Activated CD8-positive, alpha-beta memory T cell treated with anti-CD3 and anti-CD28 coated beads for 1 hour (primary cell): ENCODE measurements at places on chromosomes 1 and 21.

DNA sequence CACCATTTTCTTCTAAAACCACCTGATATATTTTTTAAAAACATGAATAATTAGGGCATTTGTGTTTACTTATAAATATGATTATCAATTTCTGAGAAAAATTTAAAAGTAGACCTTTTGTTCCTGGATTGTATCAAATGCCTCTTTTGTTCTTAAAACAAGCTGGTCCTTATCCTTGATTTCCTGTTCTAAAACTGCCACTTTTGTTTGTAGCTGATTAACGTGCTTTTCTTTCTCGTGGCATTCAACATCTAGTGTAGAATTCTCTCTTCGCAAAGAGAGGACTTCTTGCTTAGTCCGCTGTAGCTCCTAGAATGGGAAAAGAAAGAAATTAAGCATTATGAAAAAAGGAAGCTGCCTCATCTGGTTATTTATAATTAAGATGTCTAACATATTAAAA is 25.0 kb downstream of the SASS6 start:
- DNase-seq: no peak

DNA sequence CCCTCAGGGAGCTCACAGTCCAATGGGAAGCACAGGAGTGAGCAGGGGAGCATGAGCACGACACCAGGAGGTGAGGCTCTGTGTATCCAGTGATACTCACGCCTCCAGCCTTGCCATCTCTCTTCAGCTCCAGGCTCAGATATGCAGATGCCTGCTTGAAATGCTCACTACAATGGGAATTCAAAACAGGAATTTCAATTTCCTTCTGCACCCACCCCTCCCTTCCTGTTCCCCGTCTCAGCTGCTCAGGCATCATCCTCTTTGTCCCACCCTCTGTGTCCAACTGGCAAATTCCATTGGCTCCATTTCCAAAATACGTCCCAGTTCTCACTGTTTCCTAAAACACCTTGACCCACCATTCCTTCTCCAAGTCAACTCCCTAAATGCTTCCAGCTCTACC is 58.9 kb downstream of the FBXO2 start:
- no peak for DNase-seq

DNA sequence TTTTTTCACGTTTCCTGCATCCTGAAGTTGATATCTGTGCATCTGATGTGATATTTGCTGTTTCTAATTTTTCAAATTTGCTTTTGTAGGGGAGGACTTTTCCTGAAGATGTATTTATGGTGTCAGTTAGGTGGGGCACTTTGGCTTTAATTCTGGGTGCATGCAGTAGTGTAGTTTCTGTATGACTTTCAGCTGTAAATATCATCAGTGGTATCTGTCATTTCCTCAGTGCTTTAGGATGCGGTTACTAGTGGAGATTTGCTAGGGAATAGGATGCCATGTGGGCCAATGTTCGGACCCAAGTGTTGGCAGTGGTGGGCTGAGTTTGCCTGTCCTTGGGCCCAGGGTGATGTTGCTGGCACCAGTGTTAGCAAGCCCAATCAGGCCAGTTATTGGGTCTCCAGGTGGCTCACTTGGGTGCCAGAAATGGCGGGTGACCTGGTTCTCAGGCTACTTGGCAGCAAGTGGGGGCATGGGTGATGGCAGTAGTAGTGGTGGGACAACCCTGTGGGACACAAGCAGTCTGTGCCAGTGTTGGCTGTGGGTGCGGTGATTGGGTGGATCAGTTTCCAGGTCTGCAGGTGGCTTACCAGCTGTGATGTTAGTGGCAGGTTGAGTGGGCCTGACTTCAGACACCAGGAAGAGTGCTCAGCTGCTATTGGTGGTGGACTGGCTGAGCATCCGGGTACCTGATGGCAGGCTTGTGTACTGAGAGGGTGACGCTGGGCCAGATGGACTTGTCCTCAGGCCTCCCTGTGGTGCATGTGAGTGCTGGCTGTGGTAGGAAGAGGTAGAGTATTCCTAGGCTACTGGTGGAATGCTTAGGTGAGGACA is 24.4 kb downstream of the CD55 start:
- DNase-seq: no peak

DNA sequence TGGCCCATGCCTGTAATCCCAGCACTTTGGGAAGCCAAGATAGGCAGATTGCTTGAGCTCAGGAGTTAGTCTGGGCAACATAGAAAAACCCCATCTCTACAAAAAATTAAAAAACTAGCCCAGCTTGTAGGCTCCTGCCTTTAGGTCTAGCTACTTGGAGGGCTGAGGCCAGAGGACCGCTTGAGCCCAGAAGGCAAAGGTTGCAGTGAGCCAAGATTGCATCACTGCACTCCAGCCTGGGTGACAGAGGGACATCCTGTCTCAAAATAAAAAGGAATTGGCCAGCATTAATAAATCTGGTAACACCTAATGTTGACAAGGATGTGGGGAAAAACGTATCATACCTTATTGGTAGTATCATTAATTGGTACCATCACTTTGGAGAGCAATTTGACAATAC is 396.2 kb downstream of the PLPP3 start:
- no peak for DNase-seq

DNA sequence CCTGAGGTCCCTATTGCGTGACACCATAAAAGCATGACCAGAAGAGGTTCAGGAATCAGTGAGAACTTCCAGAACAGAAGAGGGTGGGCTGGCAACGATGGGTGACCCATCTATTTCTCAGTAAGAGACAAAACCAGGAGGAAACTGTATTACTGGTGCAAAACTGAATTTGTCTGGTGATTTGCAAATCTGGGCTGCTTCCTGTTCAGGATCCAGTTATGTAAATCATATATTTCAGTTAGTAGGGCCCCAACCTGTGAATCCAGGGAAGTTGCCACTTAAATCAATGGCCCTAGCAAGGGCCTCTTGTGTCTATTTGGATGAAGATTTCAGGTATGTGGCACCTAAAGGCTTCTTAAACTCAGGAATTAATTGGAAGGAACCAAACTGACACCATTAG is 23.1 kb upstream of the SMAP2 start:
- DNase-seq: no peak

GRCh38 chr1:62905309-62905708 is 121.4 kb downstream of the ATG4C start:
- DNase-seq: no peak

DNA sequence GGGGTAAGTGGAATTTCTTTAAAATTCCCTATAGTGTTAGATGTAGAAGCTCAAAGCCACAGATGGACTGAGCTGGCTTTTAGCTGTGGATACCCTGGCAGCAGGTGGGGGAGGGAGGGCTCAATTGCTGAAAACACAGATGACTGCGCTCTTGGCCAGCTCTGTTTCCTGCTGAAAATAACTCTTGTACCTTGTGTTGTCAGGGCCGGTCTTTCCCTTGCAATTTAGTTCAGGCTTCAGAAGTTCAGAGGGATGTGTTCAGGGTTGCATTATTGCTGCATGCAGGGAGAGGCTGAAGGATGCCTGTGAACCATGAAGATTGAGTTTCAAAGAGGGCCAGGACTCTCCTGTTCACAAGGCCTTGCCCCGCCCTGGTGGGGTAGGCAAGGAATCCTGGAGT is 58.1 kb upstream of the GCLM start:
- no peak for DNase-seq

GRCh38 chr1:226063224-226063976 is 884 bp downstream of the H3-3A start:
- DNase-seq: peak; percentile 26

DNA sequence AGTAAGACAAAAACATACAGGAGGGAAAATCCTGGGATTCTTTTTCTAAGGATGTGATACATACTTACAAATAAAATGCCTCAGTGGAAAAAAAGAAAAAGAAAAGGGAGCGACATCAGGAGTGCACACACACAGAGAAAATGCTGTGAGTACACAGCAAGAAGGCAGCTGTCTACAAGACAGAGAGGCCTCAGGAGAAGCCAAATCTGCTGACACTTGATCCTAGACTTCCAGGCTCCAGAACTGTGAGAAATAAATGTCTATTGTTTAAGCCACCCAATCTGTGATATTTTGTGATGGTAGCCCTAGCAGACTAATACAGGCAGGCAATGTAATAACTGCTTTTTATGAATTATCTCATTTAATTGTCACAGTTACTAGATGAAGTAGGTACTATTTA is 17.0 kb upstream of the TRIM45 start:
- DNase-seq: no peak

- no peak for DNase-seq
Observed at GRCh38 chr1:2804628-2805351, 3.3 kb upstream of the TTC34 start.

DNA sequence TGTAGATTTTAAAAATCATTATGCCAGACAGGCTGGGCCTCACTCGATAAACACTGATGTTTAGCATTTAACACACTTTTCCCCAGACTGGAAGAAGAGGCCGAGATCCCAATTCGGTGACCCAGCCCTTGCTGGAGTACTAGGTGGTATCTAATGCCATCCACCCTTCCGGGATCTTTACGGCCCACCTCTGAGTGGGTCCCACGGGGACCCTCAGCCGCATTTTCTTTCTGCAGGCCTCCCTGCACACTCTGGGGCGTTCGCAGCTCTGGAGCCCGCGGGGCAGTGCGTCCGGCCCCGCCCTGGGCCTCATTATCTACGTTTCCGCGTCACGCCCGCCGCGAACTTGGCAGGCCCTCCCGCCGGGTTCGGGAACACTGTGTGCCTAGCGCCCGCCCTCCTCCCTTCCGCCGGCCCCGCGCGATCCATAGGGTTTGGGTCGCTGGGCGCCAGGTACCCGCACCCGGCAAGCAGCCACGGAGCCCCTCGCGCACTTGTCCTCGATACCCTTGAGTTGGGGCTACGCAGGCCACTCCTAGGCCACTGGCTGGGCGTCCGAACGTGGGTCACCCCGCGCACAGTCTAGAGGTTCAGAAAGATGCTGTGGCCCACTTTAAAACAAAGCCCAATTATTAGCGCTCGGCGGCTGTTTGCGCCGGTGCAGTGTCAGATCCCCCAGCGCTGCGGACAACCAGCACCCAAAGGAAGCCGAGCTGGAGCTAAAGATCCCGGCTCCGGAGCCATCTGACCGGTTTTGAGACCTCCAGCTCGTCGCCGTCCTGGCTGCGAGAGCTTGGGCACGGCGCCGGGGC is 950 bp upstream of the EVA1C start:
- DNase-seq: no peak

DNA sequence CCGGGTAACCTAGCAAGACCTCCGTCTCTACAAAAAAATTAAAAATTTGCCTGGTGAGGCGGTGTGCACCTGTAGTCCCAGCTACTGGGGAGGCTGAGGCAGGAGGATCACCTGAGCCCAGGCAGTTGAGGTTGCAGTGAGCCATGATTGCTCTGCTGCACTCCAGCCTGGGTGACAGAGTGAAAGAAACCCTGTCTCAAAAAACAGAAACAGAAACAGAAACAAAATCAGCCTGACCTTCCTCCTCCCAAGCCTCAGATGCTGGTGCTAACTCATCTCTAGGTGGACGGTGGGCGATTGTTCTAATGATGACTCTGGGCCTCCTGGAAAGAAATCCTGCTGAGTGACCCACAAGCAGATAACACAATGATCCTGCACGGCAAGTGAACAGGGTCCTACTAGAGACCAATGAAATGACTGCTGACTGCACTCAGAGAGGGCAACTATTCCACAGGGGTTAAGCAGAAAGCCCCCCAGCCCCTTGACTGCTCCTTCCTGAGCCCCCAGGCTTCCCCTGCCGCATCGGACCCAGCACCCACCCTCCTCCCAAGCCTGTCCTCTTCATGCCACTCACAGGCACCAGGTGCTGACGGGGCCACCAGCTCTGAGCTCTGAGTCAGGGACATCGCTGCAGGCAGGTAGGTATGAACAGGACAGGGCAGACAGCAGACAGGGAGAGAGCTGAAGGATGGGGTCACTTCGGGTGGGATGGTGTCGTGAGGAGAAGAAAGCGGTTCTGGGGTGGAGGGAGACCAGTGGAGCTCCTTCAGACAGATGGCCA is 27.8 kb upstream of the LRRC38 start:
- DNase-seq: no peak

DNA sequence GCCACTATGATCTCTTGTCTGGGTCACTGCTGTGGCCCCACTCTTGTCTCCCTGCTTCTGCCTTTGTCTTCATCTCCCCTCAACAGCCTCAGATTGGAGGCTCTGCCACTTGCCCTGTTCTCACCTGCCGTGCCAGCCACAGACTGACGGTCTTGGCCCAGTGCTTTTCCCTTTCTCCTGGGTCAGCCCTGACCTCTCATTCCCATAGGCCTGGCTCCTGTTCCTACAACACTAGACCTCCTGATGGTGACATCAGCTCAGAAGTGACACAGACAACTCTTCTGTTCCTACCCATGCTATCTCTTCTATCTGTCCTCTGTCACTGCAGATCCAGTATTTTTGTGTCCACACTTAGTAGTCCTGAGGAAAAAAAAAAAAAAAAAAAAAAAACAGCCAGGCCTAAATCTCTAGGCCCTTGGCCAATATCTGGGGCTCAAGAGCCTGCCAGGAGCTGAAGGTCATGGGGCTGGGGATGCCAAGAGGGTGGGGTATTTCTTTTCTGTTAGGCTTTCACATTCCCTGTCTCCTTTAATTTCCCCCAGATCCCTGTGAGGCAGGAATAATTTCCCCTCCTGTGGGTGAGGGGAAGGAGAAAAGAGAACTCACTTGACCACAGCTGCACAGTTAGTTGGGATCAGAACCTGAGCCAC is 42.0 kb upstream of the FOXO6 start:
- no peak for DNase-seq

DNA sequence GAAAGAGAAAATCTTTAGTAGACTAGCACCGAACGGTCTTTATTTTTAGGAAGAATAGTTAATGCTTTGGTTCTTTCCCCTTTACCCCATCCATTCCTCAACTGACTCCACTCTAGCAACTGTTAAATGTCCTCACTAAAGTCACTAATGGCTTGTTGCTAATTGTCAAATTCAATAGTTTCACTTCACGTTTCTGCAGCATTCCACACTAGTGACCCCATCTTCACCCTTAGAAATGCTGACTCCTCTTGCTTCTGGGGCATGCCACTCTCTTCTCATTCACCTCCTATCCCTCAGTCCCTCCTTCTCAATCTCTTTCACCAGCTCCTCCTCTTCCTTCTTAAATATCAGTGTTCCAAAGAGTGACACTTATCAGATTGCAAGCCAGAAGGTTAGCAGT is 19.4 kb upstream of the CADM3 start:
- DNase-seq: no peak

DNA sequence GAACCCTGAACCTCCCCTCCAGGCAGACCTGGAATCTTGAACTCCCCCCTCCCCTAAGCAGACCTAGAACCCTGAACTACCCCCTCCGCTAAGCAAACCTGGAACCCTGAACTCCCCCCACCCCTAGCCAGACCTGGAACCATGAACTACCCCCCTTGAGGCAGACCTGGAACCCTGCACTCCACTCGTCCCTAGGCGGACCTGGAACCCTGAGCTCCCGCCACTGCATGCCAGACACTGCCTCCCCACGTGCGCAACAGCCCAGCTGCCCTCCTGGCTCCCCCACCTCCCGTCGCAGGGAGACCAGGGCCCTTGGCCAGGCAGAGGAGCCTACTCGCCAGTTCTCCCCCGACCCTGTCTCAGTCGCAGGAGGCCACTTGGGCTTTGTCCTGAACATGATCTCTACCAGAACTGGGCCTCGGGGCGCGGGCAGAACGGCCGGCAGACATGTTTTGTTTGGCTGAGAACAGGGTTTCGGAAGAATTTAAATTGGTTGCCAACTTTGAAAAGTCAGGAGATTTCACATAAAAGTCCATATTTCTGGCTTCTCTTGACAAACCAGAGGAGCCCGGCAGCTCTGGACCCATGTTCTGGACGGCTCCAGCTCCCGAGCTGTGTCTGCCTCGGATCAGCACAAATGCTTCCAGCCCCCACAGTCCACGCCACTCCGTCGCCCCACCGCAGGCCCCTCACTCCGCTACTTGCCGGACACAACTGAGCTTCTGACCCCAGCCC is 9.2 kb upstream of the PLEKHG5 start:
- DNase-seq: no peak

GRCh38 chr1:92315766-92316599 is 17.1 kb downstream of the RPAP2 start:
- DNase-seq: no peak
